Psoas muscle (tissue), 8 donors: ENCODE measurements at places on chromosomes 16 and 17. TPM values are rescaled to one million over a fixed set of nuclear protein-coding genes. Genes with fewer than 3 reads are reported as not detected.
A peak's percentile ranks its signal among the peaks of the same experiment; 100 is the strongest.

DNA sequence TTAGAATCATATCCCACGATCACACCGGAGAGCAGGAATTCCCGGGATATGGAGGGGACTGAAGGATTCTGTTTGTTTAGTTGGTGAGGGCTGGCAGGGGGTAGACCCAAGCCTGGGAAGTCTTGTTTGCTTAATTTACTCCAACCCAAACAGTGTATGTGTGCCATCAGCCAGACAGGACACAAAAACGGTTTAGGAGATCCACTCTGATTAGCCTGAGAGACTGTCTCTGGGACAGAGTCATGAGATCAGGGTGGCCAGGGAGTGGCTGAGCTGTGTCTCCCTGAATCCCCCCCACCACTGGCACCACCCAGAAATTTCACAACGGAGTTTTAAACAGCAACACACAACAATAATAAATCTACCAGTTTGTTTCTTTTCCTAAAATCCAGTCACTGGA, 127.0 kb downstream of the RBFOX3 start:
- DNase-seq: no peak

- DNase-seq: no peak
Observed at GRCh38 chr16:85387171-85387507, 226.0 kb upstream of the GSE1 start.

- peak; percentile 69 for DNase-seq
Observed at GRCh38 chr16:71895679-71896365, 491 bp downstream of the IST1 start.

- no peak for DNase-seq
Observed at GRCh38 chr17:64628641-64629040, 33.5 kb downstream of the SMURF2 start.

DNA sequence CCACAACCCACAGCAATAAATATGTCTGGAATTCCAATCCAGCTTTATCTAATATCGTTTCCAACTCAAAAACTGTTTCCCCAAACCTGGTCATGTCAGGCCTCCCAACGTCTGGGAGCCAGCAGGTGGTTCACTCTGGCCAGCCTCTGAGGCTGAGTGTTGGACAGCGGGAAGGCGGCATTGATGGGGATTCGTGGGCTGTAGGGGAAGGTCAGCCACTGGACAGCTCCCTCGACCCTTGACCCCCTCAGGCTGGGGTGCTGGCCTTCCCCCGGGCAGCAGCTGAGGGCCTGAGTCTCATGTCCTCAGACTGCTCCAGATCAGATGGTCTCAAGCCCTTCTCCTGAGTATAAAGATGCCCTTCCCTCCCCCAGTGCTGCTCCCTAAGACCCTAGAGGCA, 50.2 kb downstream of the SDK2 start:
- no peak for DNase-seq

The KIF19 gene
- 0.30 TPM for polyA plus RNA-seq
